ENCODE measurements at places on chromosomes 13 and 19.

DNA sequence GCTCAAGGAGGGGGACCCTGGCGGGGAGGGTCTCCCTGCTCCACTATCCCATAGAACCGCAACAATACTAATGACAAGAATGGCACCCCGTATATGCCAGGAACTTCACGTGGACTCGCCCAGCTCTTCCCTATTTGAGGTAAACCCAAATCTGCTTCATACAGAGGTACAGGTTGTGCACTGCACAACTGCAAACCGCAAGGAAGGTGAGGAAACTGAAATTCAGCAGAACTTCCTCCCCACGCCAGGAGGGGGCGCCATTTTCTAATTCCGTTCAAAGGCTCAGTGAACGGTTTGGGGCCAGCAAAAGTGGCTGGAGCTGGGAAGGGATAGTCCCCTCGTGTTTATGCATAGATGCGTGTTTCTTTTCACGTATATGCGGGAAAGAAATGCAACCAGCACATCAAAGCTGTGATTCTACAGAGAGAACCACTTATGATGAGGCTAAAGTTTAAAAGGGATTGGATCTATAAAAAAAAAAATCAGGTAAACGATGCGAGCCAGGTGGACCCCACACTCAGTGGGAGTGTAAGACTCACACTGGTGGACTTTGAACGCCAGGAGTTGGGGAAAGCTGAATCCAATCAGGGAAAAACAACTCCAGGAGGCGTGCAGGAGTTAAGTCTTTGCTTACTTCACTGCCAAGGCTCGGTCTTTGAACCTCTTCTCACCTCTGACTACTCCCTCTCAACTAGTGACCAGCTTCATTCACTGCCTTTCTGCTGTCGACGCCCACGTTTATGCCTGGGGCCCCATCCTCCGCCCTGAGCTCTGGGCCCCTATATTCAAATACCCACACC, 20.3 kb downstream of the C19orf81 start:
- no peak for DNase-seq

DNA sequence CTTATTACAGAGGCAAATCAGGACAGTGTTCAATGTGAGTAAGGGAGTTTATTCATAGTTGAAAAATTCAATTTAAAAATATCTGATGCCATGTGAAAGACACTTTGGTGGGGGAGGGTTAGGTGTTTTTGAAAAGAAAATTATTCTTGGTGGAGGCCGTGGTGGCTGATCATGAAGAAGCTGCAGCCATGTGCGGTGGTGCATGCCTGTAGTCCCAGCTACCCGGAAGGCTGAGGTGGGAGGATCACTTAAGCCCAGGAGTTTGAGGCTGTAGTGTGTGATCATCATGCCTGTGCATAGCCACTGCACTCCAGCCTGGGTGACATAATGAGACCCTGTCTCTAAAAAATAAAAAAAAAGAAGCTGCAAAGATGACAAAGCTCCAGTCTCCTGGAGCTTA, 28.6 kb downstream of the WDFY2 start:
- no peak for DNase-seq

DNA sequence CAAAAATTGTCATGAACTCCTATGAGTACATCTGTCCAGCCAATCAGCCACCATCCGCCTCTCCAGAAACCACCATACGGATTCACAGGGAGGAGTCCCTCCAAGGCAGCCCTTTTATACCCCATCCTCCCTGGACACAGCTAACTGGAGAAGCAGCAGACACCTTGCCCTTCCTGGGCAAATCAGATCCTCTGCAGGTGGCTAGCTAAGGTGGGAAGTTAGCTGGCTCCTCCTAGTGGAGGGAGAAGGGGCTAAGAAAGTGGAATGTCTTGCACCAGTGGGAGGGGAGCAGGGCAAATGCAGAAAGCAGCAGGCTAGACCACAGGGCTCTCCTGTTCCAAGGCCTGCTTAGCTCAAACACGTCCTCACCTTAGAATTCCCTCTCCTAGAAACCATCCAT, 46.2 kb upstream of the UQCRFS1 start:
- DNase-seq, result no peak

- DNase-seq, result no peak
Measured at GRCh38 chr13:39784347-39784746, 128.9 kb downstream of the COG6 start.

Measured in C1 segment of cervical spinal cord (tissue), 14 donors.